ENCODE measurements at places on chromosomes 6 and 20. TPM values are rescaled to one million over a fixed set of nuclear protein-coding genes. Genes with fewer than 3 reads are reported as not detected.

SRSF12 gene
- 8.3 TPM for total RNA-seq

GRCh38 chr6:128487055-128487454 is 33.3 kb downstream of the PTPRK start:
- no peak for DNase-seq

GRCh38 chr6:11366934-11367637 is 134.6 kb upstream of the NEDD9 start:
- no peak for DNase-seq

DNA sequence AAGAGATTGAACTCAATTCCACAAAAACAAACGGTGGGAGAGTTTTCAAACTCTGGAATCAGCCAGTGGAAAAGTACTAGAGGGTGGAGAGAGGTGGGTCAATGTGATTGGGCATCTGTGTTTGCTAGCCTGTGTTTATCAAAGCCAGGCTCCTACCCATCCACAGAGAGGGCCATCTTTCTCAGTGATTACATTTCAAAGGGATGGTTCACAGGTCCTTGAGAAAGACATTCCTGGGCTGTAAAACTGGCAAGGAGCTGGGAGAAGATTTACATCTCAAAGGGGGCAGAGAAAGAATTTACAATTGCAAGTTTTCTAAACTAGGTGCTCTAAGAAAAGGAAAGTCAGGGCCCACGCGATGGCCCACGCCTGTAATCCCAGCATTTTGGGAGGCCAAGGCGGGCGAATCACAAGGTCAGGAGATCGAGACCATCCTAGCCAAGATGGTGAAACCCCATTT is 146.8 kb upstream of the UST start:
- no peak for DNase-seq

- DNase-seq: no peak
Observed at GRCh38 chr6:84774157-84774984, 10.0 kb upstream of the TBX18 start.

ZBTB12 gene
- total RNA-seq: 4.9 TPM

DNA sequence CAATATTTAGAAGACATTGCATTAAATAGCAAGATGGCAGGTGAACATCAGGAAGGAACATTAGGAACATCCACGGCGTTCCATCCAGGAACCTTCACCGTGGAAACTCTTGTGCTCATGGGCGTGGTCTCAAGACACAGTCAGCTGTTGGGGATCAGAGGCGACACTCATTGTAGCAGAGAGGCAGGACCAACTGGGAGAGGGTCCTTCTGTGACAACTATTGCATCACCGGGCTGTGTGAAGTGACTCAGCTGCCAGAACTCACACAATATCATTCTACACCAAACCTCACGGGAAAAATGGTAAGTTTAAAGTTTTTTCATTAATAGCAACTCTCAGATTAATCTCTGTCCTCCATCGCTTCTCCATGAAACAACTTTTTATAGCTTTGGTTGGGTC is 334.8 kb upstream of the SULF2 start:
- no peak for DNase-seq

- DNase-seq: no peak
Observed at GRCh38 chr6:76677017-76677416, 604.6 kb upstream of the IMPG1 start.

- no peak for DNase-seq
Observed at GRCh38 chr20:62967149-62967501, 14.6 kb downstream of the SLC17A9 start.

DNA sequence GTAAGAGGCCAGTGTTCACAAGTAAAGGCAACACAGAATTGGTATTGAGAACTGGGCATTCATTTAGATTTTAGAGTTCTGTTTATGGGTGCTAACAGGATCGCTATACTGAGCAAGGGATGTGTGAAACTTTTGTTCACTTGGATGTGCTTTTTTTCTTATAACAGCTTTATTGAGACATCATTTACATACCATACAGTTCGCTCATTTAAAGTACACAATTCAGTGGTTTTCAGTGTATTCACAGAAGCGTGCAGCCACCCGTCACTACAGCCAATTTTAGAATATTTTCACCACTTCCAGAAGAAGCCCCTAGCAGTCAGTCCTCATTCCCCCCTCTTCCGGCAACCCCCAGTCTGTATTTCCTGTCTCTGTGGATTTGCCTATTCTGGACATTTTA is 48.7 kb downstream of the GFRA4 start:
- no peak for DNase-seq

DNA sequence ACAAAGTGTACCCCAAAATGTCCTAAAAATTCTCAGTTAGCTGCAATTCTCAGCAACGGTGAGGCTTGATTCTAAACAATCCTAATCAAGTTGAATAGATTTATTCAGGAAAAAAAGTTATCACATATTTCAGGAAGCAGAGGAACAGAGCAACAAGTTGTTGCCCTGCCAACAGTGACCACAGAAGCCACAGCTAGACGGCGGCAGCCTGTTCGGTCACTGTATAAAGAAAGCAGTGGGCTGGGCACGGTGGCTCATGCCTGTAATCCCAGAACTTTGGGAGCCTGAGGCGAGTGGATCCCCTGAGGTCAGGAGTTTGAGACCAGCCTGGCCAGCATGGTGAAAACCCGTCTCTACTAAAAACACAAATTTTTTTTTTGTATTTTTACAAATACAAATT is 171.2 kb upstream of the BMP5 start:
- no peak for DNase-seq

TAPBP gene
- 300 TPM for total RNA-seq

DNA sequence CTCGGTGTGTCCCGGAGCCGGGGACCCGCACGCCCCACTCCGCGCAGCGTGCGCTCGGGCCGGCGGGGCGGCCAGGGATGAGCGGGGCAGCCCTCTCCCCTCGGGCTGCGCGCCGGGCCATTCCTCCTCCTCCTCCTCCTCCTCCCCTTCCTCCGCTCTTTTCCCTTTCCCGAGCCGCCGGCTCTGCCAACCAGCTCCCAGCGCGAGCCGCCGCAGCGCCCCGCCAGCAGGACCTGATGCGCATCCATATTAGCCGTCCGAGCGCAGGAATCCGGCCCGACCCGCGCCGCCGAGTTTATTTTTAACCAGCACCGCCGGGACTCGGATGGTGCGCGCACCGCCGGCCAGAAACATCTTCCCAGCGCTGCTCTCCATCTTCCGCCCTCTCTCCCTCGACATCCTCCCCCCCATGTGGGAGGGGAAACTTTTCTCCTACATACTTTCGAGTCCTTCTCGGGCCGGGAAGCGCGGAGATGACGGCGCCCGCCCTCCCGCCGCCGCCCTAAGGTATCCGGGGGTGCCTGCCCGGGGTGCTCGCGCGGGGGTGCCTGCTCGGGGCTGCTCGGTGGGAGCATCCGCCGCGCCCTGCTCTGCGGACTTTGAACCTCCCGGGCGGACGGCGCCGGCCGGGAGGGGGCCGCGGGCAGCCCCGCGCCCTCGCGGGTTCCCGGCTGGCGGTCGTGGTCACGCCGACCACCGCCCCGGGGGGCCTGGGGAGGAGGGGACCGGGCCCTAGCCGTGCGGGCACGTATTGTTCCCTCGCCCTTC is 619 bp downstream of the RREB1 start:
- no peak for DNase-seq

DNA sequence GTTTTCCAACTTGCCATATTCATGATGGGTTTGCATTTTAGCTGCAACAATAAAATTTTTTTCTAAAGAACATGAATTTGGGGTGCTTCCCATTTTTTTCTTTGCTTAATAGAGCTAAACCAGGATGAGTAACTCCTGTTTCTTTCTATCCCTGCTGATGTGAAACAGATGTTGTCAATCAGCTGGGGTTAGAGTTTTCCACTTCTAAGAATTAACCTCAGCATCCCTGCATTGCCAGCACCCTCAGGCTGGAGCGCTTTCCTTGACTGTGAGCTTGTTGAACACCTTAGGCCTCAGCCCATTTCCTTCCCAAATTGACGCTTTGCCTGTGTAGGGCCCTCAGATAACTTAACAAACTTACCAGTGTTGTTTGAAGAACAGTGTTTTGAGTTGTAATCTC is 74.5 kb downstream of the PTPN1 start:
- DNase-seq: no peak

DNA sequence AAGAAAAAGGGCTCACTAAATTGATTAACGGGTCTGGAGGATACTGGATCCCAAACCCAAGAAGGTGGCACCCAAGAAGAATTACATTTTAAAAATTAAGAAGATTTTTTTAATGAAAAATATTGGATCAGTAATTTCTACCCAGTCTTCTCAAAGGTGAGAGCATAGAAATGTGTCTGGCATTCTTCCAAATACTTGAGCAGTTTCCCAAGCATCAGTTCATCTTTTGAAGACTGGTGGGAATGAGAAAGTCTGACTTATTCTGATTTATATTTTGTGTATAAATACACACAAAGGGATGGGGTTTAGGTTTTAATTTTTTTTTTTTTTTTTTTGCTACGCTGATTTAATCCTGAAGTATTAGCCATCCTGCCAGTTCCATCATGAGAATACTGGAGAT is 3.3 kb downstream of the MGME1 start:
- no peak for DNase-seq

ZNF451 gene
- total RNA-seq: 34.4 TPM

RAD21L1 gene
- total RNA-seq: not detected

GGTLC1 gene
- total RNA-seq: not detected

LY6G6D gene
- not detected for total RNA-seq

- no peak for DNase-seq
Observed at GRCh38 chr6:74857157-74857556, 348.7 kb downstream of the COL12A1 start.

DNA sequence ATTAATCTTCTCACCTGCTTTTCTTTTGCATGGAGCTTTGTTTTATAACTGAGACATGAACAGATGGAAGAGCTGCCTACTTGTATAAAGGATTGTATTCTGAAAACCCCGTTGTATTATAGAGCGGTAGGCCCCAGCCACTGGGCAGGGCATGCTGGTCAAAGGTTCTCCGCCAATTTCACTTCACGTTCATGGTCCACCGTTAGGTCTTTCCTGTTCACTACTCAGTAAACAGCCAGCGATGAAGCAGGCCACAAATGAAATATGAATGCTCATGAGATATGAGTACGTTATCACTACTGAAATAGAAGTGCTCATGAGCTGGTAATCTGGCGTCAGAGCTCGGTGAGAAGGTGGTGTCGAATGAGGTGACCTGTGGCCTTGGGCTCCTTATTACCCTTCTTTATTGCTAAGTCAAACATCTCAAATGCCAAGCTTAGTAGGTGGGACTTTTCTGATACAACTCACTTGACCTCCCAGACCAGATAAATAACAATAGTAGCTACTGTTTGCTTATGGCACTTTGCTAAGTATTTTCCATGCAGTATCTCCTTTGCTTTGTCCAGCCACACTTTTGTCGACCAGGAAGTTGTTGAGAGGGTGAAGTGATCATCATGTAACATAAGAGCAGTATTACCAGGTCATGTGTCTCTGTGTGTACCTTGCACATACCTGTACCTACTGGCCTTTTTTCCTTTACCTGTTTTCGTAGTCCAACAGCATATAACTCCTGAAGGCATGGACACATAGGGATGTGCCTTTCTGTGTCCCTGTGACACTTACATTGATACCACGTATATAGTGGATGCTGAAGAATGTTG is 16.7 kb downstream of the EDN3 start:
- DNase-seq: no peak

- no peak for DNase-seq
Observed at GRCh38 chr6:56933650-56934049, 21.3 kb upstream of the BEND6 start.

DNA sequence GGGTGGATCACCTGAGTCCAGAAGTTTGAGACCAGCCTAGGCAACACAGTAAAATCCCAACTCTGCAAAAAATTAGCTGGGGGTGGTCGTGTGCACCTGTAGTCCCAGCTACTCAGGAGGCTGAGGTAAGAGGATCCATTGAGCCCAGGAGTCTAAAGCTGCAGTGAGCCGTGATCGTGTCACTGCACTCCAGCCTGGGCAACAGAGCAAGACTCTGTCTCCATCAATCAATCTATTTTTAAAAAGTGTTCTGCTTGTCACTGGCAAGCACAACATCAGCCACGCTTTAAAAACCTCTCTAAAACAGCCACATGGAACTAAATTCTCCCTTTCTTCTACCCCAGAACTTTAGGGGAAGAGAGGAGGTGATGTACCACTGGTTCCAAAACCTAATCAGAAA is 131.6 kb upstream of the RREB1 start:
- no peak for DNase-seq

- DNase-seq: no peak
Observed at GRCh38 chr6:45591890-45592289, 214.2 kb upstream of the SUPT3H start.

DNA sequence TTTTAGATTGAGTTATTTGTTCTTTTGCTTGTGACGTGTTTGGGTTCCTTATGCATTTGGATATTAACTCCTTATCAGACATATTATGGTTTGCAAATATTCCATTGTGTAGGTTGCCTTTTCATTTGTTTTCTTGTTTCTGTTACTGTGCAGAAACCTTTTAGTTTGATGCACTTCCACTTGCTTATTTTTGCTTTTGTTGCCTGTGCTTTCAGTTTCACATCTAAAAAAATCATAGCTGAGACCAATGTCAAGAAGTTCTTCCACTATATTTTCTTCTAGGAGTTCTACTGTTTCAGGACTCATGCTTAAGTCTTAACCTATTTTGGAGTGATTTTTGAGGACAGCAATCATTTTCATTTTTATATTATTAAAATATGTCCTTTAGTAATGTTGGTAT is 113.5 kb downstream of the EPM2A start:
- no peak for DNase-seq

KCNK16 gene
- total RNA-seq: not detected

- DNase-seq: no peak
Observed at GRCh38 chr20:4369119-4369797, 352.5 kb upstream of the PRND start.

- DNase-seq: no peak
Observed at GRCh38 chr6:124123617-124124209, 320.0 kb downstream of the NKAIN2 start.

GRCh38 chr6:21074484-21074883 is 519.1 kb upstream of the SOX4 start:
- DNase-seq: no peak

DNA sequence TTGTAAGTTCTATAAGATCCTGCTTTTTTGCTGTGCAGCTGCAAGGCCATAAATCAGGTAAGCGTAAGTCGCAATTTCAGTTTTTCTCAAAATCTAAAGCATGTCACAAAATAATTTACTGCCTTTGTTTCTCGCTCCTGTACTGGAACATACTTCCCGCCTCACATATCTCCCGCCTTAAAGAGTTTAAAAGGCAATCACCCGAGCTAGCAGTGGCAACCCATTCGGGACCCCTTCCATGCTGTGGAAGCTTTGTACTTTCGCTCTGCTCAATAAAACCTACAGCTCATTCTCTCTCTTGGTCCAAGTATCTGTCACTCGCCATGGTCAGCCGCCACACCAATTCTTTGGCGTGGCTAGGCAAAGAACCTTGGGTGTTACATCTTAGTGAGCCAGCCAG is 34.0 kb downstream of the CEP85L start:
- no peak for DNase-seq

- no peak for DNase-seq
Observed at GRCh38 chr20:49951151-49951550, 15.0 kb downstream of the RNF114 start.

VWA7 gene
- total RNA-seq: 1.5 TPM

All from kidney epithelial cell (primary cell).